Hippocampal formation (tissue), 2 donors: ENCODE measurements at places on chromosomes 3 and 15.

DNA sequence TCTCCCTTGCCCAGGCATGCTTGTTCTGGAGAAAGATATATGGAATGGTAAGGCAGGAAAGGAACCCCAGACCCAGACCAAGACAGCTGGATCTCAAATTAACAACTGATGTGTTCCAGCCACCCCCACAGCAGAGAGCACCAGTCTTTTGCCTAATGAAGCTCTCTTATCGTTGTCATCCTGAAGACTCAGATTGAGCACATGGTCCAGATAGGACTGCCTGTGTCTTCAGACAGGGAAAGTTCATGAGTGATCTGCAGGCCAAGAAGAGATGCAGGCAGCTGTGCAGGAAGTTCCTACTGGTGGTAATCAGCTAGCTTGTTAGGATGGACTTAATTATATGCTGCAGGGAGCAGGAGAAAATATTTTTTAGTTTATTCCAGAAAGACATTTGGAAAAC, 53.3 kb downstream of the PPP2R3A start:
- no peak for DNase-seq

GRCh38 chr15:78264304-78265136, at the start of gene DNAJA4:
DNAJA4 (plus strand) TSS chr15:78264562; CDS start chr15:78264764, 202 bp downstream.
- DNase-seq, result peak; percentile 11

DNA sequence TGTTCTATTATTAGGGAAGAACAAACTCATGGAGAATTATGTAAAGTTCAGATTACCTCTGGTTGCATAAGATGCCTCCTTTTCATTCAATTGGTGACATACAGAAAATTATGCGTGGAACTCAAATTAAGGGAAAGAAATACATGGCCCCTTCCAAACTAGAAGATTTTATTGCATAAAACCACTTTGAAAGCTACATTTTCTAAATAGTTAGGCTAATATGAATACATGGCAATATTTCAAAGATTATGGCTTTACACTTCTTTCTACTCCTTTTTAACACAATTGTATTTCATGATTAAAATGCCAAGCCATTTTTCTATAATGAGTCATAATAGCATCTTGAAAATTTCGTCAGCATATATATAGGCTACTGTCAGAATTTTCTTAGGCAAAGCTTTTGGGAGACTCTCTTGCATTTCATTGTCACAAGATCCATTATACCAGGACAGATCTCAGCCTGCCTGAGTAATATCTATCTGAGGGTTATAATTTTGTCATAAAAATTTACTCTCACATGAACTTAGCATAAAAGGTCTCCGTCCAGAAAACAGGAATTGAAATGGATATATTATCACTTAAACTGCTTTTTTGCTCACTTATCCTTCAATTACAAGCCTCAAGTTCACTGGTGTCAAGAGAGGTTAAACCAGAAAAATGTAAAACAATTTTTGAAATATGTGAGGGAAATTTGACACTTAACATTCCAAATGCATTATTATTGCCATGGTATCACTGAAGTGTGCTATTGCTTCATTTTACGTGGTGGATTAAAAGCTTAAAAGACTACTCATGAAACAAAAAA, 37.1 kb downstream of the CPA3 start:
- DNase-seq, result no peak

- DNase-seq, result no peak
Observed at GRCh38 chr3:4409971-4410573, 57.0 kb downstream of the SUMF1 start.

- DNase-seq, result no peak
Observed at GRCh38 chr15:75785771-75786574, 57.3 kb upstream of the UBE2Q2 start.

- no peak for DNase-seq
Observed at GRCh38 chr3:112818289-112818688, 28.4 kb downstream of the CD200R1L start.

- DNase-seq, result no peak
Observed at GRCh38 chr3:159951540-159951939, 37.1 kb upstream of the IL12A start.

- no peak for DNase-seq
Observed at GRCh38 chr3:195096484-195097330, 174.3 kb downstream of the XXYLT1 start.

DNA sequence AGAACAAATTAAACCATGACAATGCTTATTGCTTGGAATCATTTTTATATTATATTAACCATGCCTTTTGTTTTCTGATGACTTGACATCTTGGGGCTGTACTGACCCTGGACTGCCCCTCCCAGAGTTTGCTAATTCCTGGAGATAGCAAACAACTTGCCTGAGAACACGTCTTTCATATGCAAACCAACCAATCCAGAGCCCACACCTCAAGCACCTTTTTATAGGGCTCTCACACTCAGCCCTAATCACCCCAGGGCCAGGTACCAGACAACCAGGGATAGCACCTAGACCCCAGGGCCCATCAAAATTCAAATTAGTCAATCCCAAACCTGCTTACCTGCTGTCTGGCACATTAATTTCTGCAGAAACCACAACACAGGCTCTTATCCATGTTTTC, 36.9 kb downstream of the MRPS11 start:
- DNase-seq, result no peak

GRCh38 chr3:141876891-141877621, 613 bp downstream of the ATP1B3 start:
- peak; percentile 24 for DNase-seq

GRCh38 chr3:137046747-137047146, 89.0 kb downstream of the IL20RB start:
- DNase-seq, result no peak

DNA sequence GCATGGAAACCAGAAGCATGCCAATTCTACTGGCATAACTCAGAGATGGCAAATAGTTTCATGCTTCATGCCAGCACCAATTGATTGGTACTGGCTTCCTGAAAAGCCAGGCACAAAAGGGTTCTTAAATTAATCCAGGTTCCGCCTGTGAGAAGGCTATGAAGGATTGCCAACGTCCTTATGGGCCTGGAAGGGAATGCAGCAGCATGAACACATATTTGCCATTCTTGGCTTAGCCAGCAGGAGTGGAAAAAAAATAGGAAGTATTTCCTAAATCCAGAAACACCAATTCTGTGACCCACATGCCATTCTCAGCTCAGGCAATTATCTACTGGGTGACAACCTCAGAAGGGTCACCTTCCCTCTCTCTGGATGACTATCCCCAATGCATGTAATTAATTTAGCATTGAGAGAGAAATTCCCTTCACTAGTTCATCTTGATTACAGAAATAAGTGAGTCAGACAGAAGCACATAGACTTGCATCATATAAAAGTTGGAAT, 36.0 kb downstream of the ADAMTS9 start:
- DNase-seq, result no peak

- no peak for DNase-seq
Observed at GRCh38 chr15:28890711-28891495, 5.1 kb downstream of the APBA2 start.
